T-cell (primary cell): ENCODE measurements at places on chromosomes 16 and 17.

GRCh38 chr17:28911411-28912045, 8.6 kb upstream of the DHRS13 start:
- no peaks in the 10 kb centered on the region for H3K4me1 ChIP-seq
- H3K27ac ChIP-seq = no peak overlapping the region
- H3K27me3 ChIP-seq = no peaks in the 10 kb centered on the region
- H3K36me3 ChIP-seq = peaks cover 48% of the 10 kb centered on the region
- DNase-seq = no peak

DNA sequence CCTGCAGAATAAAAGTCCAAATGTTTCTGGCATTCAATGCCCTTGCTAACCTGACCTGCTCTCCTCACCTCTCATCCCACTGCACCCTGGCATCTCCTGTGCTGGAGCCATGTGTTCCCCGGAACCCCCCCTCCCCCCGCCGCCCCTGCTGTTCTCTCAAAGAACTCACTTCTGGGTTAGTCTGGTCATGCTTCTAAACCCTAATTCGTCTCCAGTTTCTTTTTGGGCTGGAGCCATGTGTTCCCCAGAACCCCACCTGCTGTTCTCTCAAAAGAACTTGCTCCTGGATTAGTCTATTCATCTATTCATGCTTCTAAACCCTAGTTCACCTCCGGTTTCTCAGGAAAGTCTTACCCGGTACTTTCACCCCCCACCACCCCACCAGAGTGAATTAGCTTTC, 808 bp upstream of the ALOX15 start:
- H3K27me3 ChIP-seq = peaks cover 53% of the 10 kb centered on the region
- H3K27ac ChIP-seq = no peak overlapping the region
- peaks cover 16% of the 10 kb centered on the region for H3K4me1 ChIP-seq

DNA sequence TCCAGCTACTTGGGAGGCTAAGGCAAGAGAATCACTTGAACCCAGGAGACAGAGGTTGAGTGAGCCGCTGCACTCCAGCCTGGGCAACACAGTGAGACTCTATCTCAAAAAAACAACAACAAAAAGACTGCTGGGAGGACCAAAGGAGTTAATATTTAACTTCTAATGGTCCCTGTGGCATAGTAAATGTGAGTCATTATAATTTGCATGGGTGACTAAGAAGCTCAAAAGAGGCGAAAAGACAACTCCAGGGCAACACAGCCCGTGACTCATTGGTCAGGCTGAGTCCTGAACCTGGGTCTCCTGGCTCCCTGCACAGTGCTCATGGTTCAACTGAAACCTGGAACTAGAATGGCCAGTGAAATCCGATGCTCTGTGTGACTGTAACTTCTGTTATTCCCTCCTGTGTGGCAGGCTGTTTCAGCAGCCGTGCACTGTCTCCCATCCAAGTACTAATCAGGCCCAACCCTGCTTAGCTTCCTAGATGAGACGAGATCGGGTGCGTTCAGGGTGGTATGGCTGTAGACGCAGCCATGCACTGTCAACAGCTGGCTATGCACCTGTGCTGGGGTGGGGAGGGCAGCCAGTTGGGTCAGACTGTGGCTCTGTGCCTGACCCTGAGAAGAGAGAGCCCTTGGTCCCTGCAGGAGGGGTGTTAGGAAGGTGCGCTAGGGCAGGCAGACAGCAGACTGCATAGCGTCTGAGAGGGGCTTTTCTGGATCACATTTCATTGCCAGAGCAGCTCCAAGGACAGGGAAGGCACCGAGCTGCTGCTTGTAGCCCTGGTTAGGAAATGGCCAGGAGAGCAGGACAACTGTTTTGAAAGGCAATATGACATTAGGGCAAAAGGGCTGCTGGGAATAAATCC, 14.5 kb upstream of the GPRC5C start:
- no peak for DNase-seq
- H3K4me3 ChIP-seq = no peak overlapping the region
- H3K27ac ChIP-seq = no peak overlapping the region
- peaks cover 22% of the 10 kb centered on the region for H3K27me3 ChIP-seq
- no peaks in the 10 kb centered on the region for H3K4me1 ChIP-seq

DNA sequence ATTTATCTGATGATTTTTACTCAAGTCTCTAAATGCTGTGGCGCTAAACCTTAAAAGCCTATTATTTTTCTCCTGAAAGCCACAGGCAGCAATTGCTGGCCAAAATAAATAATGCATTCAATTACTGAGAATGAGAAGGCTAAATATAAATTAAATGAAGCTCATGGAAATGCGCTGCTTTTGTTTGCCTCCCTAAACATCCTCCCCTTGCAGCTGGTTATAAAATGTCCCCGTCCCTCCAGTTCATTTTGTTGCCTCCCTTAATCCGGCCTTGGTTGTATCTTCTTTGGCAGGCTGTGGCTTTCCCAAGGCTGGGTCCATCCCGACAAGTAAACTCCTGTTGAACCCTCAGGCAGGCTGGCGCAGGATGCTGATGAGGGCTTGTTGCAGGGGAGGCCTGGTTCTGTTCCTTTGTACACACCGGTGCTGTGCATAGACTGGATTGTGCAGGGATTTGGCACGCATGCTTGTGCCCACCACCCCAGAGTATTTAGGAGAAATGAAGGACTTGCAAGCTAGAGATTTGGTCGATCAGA, 62.7 kb downstream of the KNOP1 start:
- DNase-seq = no peak
- H3K27me3 ChIP-seq = no peaks in the 10 kb centered on the region
- H3K27ac ChIP-seq = no peak overlapping the region

DNA sequence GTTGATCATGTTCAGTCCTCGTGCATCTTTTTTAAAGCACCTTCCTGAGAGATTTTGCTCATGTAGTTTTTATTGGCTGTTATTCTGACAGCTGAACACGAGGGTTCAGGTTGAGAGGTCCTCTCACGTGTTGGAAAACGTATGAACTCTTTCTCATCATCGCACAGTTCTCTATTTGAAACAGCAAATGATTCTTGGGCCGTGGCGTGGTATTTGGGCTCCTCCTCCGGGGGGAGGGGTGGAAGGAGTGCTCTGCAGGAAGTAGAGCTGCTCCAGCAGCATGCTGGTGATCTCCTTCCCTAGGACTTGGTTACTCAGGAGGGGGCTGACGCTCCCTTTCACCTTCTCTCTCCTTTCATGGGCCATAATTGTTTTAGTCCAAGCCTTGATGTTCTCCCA, 70.4 kb downstream of the KSR1 start:
- H3K36me3 ChIP-seq = no peaks in the 10 kb centered on the region
- no peaks in the 10 kb centered on the region for H3K27me3 ChIP-seq
- no peaks in the 10 kb centered on the region for H3K4me1 ChIP-seq
- DNase-seq = no peak
- no peak overlapping the region for H3K27ac ChIP-seq

GRCh38 chr17:51948128-51948527, 210.4 kb downstream of the CA10 start:
- H3K4me3 ChIP-seq = no peak overlapping the region
- no peak overlapping the region for H3K27ac ChIP-seq
- H3K4me1 ChIP-seq = no peaks in the 10 kb centered on the region
- no peaks in the 10 kb centered on the region for H3K27me3 ChIP-seq
- H3K36me3 ChIP-seq = no peaks in the 10 kb centered on the region

DNA sequence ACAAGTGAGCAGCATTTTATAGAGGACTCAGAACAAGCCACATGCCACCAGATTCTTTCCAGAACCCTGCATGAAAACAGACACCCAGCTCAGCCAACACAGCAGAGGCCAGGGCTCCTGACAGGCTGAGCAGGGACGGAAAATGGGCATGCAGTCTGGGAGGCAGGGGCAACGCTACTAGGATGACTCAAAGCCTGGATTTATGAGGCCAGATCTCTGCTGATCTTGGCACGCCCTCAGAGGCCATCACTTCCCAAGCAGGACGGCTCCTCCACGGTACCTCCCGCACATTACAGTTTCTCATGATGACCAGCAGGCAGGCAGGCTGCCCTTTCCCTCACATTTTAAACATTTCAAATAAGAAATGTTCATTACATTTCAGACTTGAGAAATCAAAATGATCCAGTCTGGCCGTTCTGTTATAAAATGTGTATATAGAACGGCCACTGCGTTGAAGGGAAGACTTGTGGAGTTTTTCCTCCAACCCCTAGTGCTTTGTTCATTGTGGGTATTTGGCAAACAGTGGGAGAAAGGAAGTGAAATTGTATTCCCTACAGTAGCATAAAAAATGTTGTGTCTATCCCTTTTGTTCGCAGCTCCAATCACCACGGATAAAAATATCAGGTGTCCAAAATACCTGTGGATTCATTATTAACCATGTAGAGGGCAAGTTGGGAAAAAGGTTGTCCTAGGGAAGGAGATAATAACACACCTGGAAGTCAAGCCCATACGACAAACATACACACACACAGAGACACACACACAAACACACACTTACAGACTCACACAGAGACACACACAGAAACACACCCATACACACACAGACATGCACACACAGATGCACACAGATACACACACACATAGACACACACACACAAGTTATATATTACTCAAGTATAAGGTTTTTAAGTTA, 64.8 kb upstream of the ADAMTS18 start:
- no peak for DNase-seq
- no peak overlapping the region for H3K27ac ChIP-seq
- H3K27me3 ChIP-seq = no peaks in the 10 kb centered on the region
- no peak overlapping the region for H3K4me3 ChIP-seq
- no peaks in the 10 kb centered on the region for H3K4me1 ChIP-seq
- H3K36me3 ChIP-seq = no peaks in the 10 kb centered on the region

GRCh38 chr16:89187032-89187769, 13.1 kb downstream of the SLC22A31 start:
- no peaks in the 10 kb centered on the region for H3K36me3 ChIP-seq
- peaks cover 7% of the 10 kb centered on the region for H3K4me1 ChIP-seq
- H3K4me3 ChIP-seq = no peak overlapping the region
- H3K27ac ChIP-seq = no peak overlapping the region

DNA sequence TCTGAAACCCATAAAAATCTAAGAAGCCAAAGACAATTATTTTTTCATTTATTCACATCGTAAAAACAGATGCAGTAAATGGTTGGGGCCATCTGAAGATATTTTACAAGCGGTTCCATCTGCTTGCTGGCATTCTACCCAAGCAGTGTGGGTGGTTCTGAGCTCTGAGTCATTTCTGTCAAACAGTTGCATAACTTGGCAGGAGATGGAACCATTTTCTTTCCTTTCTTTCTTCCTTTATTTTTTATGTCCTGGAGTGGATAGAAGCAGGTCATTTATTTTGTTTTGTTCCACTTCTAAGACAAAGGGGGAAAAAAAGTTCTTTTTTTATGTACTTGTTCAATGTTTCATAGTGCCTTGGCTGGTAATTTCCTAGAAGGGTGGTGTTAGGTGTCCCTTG, 1151.9 kb upstream of the GOT2 start:
- no peaks in the 10 kb centered on the region for H3K36me3 ChIP-seq
- H3K4me3 ChIP-seq = no peak overlapping the region
- H3K4me1 ChIP-seq = no peaks in the 10 kb centered on the region
- no peak for DNase-seq
- no peaks in the 10 kb centered on the region for H3K27me3 ChIP-seq

GRCh38 chr17:39484178-39484577, 22.9 kb downstream of the CDK12 start:
- H3K4me1 ChIP-seq = no peaks in the 10 kb centered on the region
- H3K4me3 ChIP-seq = no peak overlapping the region
- DNase-seq = no peak
- no peaks in the 10 kb centered on the region for H3K27me3 ChIP-seq
- peaks cover 24% of the 10 kb centered on the region for H3K36me3 ChIP-seq
- no peak overlapping the region for H3K27ac ChIP-seq

DNA sequence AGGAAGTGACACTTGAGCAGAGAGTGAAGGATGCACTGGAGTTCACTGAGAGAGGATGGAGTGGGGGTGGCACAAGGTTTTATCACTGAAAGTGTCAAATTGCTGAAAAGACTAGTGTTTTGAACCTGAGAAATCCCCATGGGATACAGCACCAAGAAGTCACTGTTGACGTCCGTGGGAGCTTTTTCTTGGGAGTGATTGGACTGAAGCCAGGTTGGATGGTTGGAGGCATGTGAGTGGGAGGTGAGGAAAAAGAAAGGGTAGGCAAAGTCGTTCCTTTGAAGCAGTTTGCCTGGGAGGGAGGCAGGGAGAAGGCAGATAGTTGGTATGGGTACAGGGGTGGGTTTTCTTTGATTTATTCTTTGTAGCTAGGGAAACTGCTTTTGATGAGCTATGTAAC, 39.9 kb upstream of the SDK2 start:
- H3K4me3 ChIP-seq = no peak overlapping the region
- no peaks in the 10 kb centered on the region for H3K27me3 ChIP-seq
- no peaks in the 10 kb centered on the region for H3K36me3 ChIP-seq
- no peak for DNase-seq

GRCh38 chr17:10116267-10116666, 82.1 kb downstream of the GAS7 start:
- DNase-seq = no peak
- no peak overlapping the region for H3K4me3 ChIP-seq
- H3K36me3 ChIP-seq = no peaks in the 10 kb centered on the region
- H3K27me3 ChIP-seq = no peaks in the 10 kb centered on the region
- peaks cover 85% of the 10 kb centered on the region for H3K4me1 ChIP-seq
